ENCODE measurements at places on chromosomes 7 and 10.

GRCh38 chr7:106613848-106614560 lies 47.0 kb downstream of the CCDC71L start:
- peak; percentile 22 for DNase-seq

DNA sequence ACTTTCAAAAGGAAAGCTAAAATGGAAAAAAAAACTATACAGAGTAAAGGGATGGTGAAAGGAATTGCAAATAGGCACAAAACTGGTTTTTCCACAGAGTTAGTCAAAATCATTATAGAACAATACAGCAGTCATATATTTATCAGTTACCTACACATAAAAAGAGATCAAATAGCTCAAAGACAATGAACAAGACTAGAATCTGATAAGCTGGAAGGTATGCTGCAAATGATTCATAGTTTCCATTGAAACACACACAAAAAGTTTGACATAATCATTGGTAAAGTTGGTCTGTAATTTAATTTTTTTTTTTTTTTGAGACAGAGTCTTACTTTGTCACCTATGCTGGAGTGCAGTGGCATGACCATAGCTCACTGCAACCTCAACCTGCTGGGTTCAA lies 92.4 kb upstream of the SGCE start:
- DNase-seq: no peak

DNA sequence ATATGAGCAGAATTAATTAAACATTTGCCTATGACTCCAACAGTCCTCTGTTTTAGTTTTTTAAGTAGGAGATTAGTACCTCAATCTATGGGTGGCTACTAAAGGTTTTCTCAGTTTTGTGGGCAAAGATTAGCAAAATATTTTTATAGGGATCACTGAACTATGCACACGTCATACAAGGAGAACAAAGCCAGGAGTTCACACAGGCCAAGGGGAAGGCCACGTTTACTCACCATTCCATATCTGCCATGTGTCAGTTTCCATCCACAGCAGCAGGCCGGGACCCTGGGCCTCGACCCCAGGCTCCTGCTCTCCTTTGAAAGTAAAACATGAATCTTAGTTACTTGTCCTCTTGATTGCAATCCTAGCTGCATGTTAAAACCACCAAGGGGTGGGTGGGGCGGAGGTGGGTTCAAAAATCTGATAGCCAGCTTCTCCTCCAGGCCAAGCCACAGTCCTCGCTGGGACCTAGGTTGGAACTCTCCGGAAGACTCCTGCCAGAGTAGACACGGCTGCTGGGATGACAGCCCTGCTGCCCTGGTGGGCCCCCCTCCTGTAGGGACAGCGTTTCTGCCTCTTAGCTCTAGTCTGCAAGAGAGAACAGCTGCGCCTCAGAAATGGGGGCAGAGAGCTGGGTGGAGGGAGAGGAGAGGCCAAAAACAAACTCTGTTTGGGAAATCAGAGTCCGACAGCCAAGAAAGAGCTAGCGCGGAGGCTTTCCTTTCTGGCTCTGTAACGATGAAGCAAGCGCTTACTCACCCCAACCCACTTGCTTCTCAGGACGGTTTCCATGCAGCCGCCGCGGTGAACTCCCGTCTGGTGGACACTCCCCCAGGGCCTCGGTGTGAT lies 35.6 kb downstream of the PITRM1 start:
- DNase-seq: peak; percentile 58

GRCh38 chr10:98246911-98247805 lies 20.8 kb downstream of the LOXL4 start:
- no peak for DNase-seq

DNA sequence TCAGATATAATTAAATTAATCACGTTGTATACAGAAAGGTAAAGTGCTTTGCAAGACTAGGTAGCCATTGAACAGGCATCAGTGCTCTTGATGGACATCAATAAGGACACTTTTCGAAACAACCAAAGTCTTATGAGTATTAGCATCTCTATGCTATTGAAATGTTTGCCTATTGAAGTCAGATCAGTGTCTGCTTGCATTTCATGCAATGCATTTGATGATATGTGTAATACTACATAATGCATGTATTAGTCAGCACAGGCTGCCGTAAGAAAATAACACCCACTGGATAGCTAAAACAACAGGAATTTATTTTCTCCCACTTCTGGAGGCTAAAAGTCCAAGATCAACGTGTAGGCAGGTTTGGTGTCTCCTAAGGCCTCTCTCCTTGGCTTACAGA lies 209.3 kb upstream of the PLXDC2 start:
- DNase-seq: no peak

- no peak for DNase-seq
These were observed 215.1 kb downstream of the ADARB2 start for GRCh38 chr10:1522237-1522636.

DNA sequence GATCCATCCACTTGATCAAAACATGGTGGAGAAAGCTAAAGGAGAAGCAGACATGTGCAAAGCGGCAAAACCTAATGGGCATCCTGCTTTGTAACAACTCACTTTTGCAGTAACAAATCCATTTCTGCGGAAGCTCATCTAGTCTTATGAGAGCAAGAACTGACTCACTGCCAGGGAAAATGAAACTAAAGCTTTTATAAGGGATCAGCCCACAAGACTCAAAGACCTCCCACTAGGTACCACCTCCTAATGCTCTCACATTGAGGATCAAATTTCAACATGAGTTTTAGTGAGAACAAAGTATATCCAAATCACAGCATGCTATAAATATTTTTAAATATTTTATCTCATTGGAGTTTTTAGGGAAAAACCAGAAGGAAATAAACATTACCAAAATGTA lies 120.1 kb upstream of the GNAI1 start:
- peak; percentile 76 for DNase-seq

GRCh38 chr10:108327706-108328105 lies 1163.2 kb upstream of the SORCS1 start:
- DNase-seq: peak; percentile 81

DNA sequence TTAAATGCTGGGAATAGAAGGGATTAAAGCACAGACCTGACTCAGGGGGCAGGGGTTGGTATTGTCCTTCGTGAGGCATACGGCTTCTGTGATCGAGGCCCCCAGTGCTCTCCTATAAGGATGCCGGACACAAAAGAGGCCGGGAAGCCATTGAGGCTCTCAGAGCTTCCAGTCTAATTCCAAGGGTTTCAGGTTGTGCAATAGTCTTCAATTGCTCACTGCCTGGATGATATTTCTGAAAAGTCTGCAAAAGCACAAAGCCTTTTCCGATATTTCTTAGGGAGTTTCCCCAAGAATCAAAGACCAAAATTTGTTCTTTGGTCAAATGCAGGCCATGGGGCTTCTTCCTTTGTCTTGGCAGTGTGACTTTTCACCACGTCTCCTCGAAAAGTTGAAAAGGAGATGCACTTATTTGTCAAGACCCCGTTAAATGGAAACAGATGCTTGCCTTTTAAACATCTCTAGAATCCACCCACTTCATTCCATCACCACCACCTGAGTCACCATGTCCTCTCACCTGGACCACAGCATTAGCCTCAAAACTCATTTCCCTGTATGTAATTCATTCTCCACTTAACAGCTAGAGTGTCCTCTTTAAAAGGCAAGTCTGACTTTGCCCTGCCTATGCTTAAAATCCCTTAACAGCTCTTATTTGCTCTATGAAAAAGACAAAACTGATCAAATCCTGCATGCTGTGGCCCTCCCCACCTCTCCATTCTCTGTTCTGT lies 134.8 kb upstream of the NAMPT start:
- DNase-seq: no peak

- DNase-seq: no peak
These were observed 105.1 kb upstream of the ANLN start for GRCh38 chr7:36284456-36285090.

- peak; percentile 86 for DNase-seq
These were observed 37.7 kb upstream of the ODAD2 start for GRCh38 chr10:28036587-28036986.

DNA sequence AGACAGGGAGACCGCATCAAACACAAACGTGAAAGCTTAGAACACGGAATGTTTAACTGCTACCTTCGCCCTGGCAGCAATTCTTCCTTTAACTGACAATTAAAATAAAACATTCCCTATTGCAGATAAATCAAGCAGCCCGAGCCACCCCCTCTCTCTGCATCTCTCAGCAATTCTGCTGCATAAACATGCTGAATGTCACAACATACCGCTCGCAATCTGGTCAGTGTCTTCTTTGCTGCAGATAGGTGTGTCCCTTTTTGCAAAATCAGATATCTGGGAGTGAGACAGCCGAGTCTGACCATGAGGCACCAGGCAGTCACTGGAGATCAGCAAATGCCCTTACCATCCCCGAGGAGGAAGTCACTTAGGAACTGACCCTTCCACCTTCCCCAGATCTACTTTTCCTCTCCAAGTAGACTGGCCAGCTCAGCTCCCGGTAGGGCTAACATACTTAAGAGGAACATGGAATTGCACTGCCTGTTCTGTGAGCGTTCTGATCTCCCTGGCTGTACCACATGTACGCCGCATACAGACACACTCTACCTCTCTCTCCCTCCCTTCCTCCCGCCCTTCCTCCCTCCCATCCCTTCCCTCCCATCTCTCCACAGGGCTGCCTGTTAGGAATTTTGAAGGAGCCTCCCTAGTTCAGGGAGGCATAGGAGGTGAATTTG lies at the start of gene FRMD4A:
FRMD4A (minus strand) TSS at position 537 of the 674 bp plus-strand sequence.
- DNase-seq: no peak

- DNase-seq: no peak
These were observed 55.4 kb upstream of the INHBA start for GRCh38 chr7:41758321-41758720.

- DNase-seq: no peak
These were observed 319.6 kb downstream of the GLRX3 start for GRCh38 chr10:130455791-130456190.

- no peak for DNase-seq
These were observed 9.8 kb upstream of the FAS start for GRCh38 chr10:88980800-88981199.

GRCh38 chr10:68088740-68089139 lies 13.7 kb upstream of the HERC4 start:
- no peak for DNase-seq

GRCh38 chr10:107554333-107554732 lies 389.8 kb upstream of the SORCS1 start:
- DNase-seq: no peak

- DNase-seq: peak; percentile 58
These were observed 163.9 kb downstream of the JCAD start for GRCh38 chr10:29895456-29895855.

- DNase-seq: no peak
These were observed 48.6 kb upstream of the SKAP2 start for GRCh38 chr7:26912933-26913536.

- no peak for DNase-seq
These were observed 43.0 kb upstream of the CDK1 start for GRCh38 chr10:60735244-60735643.

GRCh38 chr10:117391436-117392205 lies 16.4 kb upstream of the PDZD8 start:
- no peak for DNase-seq

GRCh38 chr7:140676306-140676705 lies 3.6 kb downstream of the ADCK2 start:
- DNase-seq: no peak

GRCh38 chr7:521221-522070 lies 1.8 kb upstream of the PDGFA start:
- DNase-seq: peak; percentile 60

GRCh38 chr7:140670343-140670935 lies 2.3 kb upstream of the ADCK2 start:
- no peak for DNase-seq
